ENCODE measurements at places on chromosomes 5 and 9. TPM values are rescaled to one million over a fixed set of nuclear protein-coding genes. Genes with fewer than 3 reads are reported as not detected.
A peak's percentile ranks its signal among the peaks of the same experiment; 100 is the strongest.

GRCh38 chr9:77563174-77563573, 84.9 kb downstream of the GNA14 start:
- no peaks in the 10 kb centered on the region for H3K36me3 ChIP-seq
- H3K4me3 ChIP-seq = no peak overlapping the region
- no peak for DNase-seq
- H3K27ac ChIP-seq = no peak overlapping the region
- H3K27me3 ChIP-seq = peaks cover 1% of the 10 kb centered on the region

DNA sequence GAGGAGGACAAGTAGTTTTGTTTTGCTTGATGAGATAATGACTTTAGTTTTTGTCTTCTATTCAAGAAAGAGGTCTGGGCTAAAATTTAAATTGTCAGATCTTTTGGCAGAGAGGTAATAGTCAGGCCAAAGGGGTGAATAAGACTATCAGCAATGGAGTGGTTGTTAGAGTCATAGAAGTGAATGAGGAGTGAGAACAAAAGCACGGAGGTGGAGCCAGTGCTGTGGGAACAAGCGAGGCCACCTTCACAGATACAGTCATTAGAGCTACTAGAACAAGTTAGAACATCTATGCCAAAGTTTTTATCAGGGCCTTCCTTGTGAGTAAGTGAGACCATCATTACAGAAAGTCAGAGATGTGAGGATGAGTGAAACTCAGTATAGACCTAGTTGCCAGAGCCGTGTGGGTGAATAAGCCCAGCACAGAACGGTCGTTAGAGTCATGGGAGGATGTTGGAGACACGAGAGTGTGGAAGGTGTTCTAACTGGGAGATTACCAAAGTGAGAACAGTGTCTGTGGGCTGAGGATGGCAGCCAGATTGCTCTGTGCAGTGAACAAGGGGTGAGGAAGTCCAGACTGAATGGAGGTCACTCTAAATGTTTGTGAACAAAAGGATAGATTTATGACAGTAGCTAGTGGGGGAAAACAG, 135.1 kb downstream of the RPS23 start:
- H3K36me3 ChIP-seq = no peaks in the 10 kb centered on the region
- H3K27me3 ChIP-seq = peaks cover 2% of the 10 kb centered on the region
- no peak overlapping the region for H3K27ac ChIP-seq
- no peak for DNase-seq
- H3K4me1 ChIP-seq = no peaks in the 10 kb centered on the region

DNA sequence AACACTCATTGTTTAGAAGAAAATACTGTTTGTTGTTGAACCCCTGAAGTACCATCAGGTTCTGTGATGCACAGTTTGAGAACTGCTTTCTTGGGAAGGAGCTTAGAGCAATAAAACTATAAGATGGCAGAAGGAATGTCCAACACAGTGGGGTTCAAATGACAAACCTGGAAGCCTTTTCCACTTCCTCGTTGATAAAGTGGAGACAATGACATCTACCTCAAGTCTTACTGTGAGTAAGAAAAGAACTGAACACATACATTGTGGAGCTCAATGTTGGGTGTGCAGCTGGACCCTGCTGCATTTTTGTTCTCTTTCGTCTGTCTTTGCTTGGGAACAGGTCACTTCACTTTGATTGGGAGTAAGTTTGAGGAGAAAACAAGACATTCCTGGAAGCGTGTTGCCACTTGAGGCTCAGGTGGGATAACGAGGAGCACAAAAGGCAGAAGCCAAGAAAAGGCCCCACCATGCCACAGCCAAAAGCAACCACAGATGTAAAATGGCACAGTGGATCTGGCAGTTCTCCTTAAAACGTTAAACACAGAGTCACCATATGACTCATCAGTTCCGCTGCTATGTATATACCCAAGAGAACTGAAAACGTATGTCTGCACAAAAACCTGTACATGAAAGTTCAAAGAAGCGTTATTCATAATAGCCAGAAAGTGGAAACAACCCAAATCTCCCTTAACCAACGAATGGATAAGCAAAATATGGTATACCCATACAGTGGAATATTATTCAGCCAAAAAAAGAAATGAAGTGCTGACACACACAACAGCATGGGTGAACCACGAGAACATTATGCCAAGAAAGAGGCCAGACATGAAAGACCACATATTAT, 42.9 kb upstream of the SUB1 start:
- peaks cover 68% of the 10 kb centered on the region for H3K4me1 ChIP-seq
- peak overlapping the region; percentile 59 for H3K4me3 ChIP-seq
- DNase-seq = peak; percentile 59
- H3K36me3 ChIP-seq = peaks cover 26% of the 10 kb centered on the region
- peak overlapping the region; percentile 92 for H3K27ac ChIP-seq

DNA sequence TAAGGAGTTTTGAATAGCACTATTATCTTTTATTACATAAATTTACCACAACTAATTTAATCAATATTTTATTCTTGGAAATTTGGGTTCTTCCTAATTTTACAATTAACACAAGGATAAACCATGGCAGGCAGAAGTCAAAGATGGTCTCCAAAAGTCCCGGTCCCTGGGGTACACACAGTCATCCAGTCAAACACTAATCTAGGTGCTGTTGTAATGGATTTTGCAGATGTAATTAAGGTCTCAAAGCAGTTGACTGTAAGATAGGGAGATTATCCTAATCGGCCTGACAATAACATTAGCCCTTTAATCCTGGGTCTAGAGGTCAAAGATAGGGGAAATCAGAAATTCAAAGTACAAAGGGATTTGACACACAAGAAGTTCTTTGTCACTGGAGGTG, 57.5 kb upstream of the HTR1A start:
- no peaks in the 10 kb centered on the region for H3K27me3 ChIP-seq
- no peaks in the 10 kb centered on the region for H3K4me1 ChIP-seq
- H3K36me3 ChIP-seq = no peaks in the 10 kb centered on the region
- no peak overlapping the region for H3K27ac ChIP-seq

DNA sequence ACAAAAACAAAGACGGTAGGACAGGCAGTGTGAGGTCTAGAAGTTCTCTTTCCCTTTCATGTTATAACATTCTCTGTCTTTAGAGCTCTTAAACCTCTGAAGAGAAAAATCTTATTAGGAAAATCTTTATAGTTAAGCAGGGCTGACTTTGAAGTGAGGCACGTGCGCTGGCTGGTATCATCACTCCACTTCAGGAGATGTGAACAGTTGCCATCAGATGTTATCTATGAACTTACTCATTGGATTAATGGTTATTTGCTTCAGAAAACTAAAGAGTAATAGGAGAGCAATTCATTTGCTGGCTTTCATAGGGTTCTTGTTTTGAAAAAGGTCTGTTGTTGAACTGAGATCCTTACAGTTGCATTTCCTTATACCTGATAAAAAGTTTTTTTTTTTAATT, 25.7 kb downstream of the LRRTM2 start:
- H3K4me3 ChIP-seq = no peak overlapping the region
- H3K27ac ChIP-seq = no peak overlapping the region
- peaks cover 2% of the 10 kb centered on the region for H3K36me3 ChIP-seq
- H3K4me1 ChIP-seq = peaks cover 20% of the 10 kb centered on the region

DNA sequence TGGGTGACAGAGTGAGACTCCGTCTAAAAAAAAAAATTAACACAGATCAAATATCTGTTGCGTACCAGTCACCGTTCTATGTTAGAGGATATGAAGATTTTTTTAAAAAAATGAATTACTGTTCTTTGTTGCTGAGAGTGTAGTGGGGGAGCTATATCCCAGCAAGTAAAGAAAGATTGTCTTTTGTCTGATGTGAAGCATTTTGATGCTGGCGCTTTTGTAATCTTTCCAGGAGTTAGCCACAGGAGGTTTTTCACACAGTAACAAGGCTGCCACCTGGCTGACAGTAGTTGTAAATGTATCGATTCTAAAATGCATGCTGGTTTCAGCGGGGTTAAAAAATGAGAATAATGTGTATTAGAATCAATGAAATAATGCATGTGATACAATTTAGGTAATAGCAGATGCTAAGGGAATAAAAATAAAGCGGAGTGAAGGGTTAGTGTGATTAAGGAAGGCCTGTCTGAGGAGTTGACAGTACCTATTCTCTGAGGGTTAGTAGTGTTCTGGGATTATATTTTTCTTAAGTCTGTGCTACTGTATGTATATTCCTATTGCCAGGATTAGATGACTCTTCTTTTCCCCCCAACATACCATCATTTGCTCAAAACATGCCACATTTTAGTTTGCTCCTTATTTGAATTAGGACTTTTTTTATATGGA, 3.4 kb downstream of the LMNB1 start:
- H3K27me3 ChIP-seq = no peaks in the 10 kb centered on the region
- peaks cover 38% of the 10 kb centered on the region for H3K4me1 ChIP-seq
- H3K36me3 ChIP-seq = peaks cover 19% of the 10 kb centered on the region
- peak overlapping the region; percentile 90 for H3K4me3 ChIP-seq
- DNase-seq = peak; percentile 33
- H3K27ac ChIP-seq = peak overlapping the region; percentile 75

DNA sequence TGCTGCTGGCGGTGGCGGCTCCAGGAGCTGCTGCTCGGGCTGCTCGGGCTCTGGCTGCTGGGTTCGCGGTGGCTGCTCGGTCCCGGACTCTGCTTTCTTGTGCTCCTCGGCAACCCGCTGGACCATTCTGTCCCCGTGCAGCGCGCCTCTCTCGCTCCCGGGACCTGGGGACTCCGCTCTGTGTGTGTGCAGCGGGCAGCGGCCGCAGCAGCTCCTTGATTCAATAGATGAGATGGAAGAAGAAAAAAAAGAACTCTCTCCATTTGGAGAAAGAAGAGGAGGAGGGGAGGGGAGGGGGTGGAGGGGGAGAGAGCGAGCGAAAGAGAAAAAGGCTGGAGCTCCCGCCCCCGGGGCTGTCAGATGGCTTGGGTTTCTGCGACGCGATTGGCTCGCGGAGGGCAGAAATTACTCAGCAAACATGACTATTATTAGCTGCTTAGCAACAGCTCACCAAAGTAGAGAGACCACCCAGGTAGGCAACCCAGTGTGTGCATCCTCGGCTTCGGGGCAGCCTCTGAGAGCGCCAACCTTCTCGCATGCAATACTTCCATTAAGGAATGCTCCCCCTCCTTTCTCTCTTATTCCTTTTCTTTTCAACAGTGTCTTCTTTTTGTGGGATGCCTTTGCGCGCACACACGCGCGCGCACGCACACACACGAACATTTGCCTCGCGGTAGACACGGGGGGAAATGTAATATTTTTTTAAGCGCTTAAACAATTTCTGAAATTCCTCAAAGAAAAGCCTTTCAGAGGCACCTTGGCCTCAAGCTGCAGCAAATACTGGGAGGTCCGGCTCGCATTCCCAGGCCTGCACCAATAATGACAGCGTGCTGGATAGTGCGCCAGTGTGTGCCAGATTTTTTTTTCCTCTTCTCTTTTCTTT, 7.6 kb downstream of the PTCH1 start:
- peaks cover 59% of the 10 kb centered on the region for H3K27me3 ChIP-seq
- H3K4me1 ChIP-seq = peaks cover 38% of the 10 kb centered on the region
- H3K27ac ChIP-seq = peak overlapping the region; percentile 88
- peaks cover 6% of the 10 kb centered on the region for H3K36me3 ChIP-seq
- DNase-seq = peak; percentile 60

DNA sequence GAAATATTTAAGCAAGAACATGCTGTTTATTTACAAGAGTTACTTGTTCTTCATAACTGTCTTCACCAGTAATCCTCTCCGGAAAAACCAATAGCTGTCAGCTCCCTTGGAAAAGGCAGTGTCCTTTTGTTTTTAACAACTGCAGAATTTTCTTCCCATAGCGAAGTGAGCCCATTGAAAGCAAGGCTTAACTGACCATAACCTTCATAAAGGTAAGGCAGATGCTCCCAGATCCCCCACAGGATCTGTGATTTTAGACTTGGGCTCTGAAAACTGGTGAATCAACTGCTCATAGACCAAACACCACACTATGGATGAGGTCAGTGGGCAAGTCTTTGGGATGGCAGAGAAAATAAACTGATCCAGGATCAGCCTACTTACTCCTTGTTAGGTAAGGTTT, 155.0 kb downstream of the GLIS3 start:
- H3K27me3 ChIP-seq = peaks cover 9% of the 10 kb centered on the region
- no peak for DNase-seq
- no peaks in the 10 kb centered on the region for H3K36me3 ChIP-seq

- peaks cover 3% of the 10 kb centered on the region for H3K36me3 ChIP-seq
- no peaks in the 10 kb centered on the region for H3K27me3 ChIP-seq
- no peak overlapping the region for H3K4me3 ChIP-seq
- no peak overlapping the region for H3K27ac ChIP-seq
- no peak for DNase-seq
Measured at GRCh38 chr5:140609126-140609525, 23.8 kb downstream of the CD14 start.

- no peak for DNase-seq
- H3K27me3 ChIP-seq = peaks cover 10% of the 10 kb centered on the region
- H3K4me1 ChIP-seq = peaks cover 24% of the 10 kb centered on the region
- H3K27ac ChIP-seq = no peak overlapping the region
- H3K36me3 ChIP-seq = no peaks in the 10 kb centered on the region
Measured at GRCh38 chr5:76294573-76294972, 108.5 kb upstream of the IQGAP2 start.

DNA sequence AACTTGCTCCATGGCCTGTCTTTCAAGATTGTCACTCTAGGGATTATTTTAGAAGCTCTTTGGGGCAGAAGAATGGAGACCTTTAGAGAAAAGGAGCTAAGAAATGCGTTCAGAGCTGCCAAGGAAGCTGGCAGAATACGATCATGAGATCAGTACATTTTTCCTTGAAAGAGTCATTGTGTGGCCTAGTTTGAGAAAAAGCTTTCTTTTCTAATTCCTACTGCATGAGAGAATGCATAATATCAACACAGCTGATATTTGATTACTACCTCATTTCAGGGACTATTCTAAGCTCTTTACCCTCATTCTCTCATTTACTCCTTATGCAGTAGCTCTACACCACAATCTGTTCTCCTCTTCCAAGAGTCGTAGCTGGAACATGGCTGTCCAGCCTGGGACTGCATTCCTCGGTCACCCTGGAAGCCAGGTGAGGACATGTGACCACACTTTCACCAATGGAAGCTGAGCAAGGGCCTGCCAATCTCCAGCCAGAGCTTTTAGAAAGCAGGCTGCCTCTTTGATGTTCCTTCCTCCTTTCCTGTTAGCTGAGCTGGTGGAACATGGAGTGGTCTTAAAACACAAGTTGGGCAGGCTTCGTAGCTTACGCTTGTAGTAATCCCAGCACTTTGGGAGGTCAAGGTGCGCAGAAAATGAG, 99.3 kb upstream of the LHFPL2 start:
- no peak overlapping the region for H3K27ac ChIP-seq
- DNase-seq = no peak
- peaks cover 17% of the 10 kb centered on the region for H3K27me3 ChIP-seq
- H3K36me3 ChIP-seq = no peaks in the 10 kb centered on the region
- no peak overlapping the region for H3K4me3 ChIP-seq
- no peaks in the 10 kb centered on the region for H3K4me1 ChIP-seq

GRCh38 chr5:38045446-38045845, 205.6 kb upstream of the GDNF start:
- no peaks in the 10 kb centered on the region for H3K36me3 ChIP-seq
- DNase-seq = no peak
- H3K27ac ChIP-seq = no peak overlapping the region
- H3K4me1 ChIP-seq = no peaks in the 10 kb centered on the region
- peaks cover 1% of the 10 kb centered on the region for H3K27me3 ChIP-seq

Gene PCDHGA6
- 0.42 TPM for total RNA-seq

Gene SCGB3A1
- total RNA-seq = not detected

Gene IL31RA
- 0.80 TPM for total RNA-seq

Gene OR5C1
- total RNA-seq = not detected

Gene KLHL9
- total RNA-seq = 15.6 TPM

Gene LEAP2
- total RNA-seq = 3.9 TPM

Gene FXN
- total RNA-seq = 47.7 TPM
